ENCODE measurements at places on chromosomes 6 and 20. TPM values are rescaled to one million over a fixed set of nuclear protein-coding genes. Genes with fewer than 3 reads are reported as not detected.

SOX18 gene
- not detected for total RNA-seq

DNA sequence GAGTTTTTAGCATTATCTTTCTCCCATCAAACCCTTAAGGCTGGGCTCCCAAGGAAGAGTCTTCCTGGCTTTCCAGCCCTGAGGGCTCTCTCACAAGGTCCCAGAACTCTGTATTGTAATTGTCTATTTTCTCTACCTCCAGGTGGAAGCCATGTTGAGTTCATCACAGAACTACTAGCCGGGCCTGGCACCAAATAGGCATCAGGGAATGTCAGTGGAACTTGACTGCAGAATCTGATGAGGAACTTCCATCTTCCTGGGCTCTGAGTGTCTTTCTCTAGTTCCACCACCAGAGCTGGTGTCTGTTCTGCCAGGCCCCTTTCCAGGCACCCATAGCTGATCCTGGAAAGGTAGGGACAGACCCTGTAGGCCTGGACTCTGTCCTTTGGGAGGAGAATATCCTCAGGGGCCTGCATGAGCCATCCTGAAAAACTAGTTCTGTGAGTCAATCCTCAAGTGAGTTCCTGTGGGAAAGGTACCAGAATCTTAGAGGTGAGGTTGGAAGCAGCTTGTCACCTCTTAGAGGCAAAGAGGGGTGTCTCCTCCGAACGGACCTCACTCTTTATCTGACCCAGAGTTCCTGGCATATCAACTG is 11.1 kb upstream of the TOP1 start:
- DNase-seq, result peak; percentile 67

GRCh38 chr20:41175727-41176330 is 38.5 kb downstream of the PLCG1 start:
- DNase-seq, result no peak

- no peak for DNase-seq
Measured at GRCh38 chr6:69581581-69581980, 215.2 kb downstream of the LMBRD1 start.

- no peak for DNase-seq
Measured at GRCh38 chr20:58407966-58408557, 19.0 kb downstream of the VAPB start.

- no peak for DNase-seq
Measured at GRCh38 chr6:149903938-149904611, 6.2 kb upstream of the RAET1E start.

DNA sequence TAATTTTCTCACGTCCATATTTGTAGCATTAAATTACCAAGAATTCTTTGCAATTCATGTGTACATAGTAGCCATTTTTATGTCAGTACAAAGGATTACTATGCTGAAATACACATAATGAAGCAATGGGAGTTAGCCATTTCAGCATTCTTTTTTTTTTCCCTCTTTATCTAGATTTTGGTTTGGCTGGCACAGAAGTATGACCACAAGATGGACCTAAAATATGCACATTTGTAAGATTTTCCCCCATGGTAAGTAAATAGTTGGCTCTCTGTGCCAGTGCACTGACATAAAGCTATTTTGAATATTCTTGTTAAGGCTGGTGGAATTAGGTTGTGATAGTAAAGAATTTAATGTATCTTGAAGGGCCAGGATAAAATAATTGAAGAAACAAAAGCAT is 486.1 kb upstream of the BTBD3 start:
- DNase-seq, result no peak

FNDC11 gene
- 0.78 TPM for total RNA-seq

DNA sequence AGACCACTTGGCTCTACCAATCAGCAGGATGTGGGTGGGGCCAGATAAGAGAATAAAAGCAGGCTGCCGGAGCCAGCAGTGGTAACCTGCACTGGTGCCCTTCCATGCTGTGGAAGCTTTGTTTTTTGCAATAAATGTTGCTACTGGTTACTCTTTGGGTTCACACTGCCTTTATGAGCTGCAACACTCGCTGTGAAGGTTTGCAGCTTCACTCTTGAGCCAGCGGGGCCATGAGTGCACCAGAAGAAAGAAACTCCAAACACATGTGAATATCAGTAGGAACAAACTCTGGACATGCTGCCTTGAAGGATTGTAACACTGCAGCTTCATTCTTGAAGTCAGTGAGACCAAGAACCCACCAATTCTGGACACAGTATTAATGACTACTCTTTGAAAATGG is 89.9 kb upstream of the MBOAT1 start:
- DNase-seq, result no peak

RBM24 gene
- total RNA-seq, result 1.4 TPM

GRCh38 chr20:44247586-44248409 is 690 bp downstream of the GDAP1L1 start:
- no peak for DNase-seq

DNA sequence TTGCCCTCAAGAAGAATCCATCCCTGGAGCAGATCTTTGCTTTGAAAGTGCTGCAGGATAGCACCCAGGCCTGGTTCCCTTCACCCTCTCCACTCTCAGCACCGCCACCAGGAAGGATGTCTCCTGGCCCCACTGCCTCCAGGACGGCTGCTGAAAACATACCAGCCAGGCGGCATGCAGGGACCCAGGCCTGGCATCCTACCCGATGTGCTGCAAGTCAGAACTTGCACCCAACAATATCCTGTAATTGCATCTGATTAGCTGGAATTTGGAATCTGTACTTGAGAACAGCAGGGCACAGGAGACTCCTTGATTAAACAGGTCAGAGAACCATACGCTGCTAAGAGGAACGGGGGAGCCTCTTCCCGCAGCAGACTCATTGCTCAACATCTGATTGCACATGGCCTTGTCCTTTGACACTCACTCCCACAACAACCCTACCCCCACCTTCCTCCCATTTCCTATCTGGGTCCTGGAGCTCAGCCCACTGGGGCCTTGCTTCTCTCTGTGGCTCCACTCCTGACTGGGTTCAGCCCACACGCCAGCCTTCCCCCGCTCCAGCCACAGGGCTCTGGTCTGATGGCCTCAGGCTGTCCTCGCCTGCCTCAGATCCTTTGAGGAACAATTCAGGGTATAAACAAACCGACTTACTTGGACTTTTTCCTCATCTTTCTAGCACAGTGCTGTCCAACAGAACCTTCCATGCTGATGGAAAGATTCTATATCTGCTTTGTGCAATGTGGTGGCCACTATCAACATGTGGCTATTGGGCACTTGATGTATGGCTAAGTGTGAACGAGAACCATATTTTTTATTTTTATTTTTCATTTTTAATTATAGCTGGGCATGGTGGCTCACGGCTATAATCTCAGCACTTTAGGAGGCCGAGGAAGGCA is 78.0 kb downstream of the FGD2 start:
- DNase-seq, result peak; percentile 77

DNA sequence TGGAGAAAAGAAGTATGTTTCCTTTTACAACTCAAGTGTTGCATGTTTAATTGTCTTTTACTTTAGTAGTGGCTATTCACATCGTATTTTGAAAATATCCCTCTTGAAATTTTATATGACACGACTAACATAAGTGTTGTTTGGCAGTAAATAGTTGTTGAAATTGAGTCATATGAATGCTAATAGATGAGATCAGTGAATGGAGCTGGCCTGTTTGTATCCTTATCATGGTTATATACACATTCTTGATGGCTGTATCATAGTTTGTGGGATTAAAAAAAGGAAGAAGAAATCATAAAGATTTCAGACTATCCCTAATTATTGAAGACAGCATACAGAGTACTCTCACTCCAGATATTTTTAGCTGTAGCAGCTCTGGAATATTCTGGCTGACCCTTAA is 8.2 kb upstream of the RAE1 start:
- peak; percentile 38 for DNase-seq

- DNase-seq, result no peak
Measured at GRCh38 chr6:127938701-127939100, 37.8 kb upstream of the THEMIS start.

GRCh38 chr6:156344491-156344890 is 432.7 kb upstream of the ARID1B start:
- no peak for DNase-seq

FRMD1 gene
- total RNA-seq, result not detected

DNA sequence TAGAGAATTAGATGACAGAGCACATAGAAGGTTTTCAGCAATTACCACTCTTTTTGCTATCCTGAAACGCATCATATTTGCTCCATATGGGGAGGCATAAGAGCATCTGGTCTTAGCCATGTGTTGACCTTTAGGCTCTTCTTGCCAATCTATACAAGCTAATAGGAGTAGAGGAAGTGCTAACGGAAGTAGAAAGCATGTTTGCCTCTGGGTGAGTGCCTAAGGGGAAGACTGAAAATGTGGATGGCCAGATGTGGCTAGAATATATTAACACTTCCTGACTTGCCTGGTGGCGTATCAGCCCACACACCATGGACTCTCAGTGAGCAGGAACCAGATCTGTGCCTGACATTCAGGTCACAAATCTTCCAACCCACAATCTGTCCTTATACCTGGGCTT is 136.3 kb downstream of the LRRC1 start:
- no peak for DNase-seq

GRCh38 chr6:152379423-152379822 is 257.7 kb downstream of the SYNE1 start:
- no peak for DNase-seq

PRDM13 gene
- not detected for total RNA-seq

GRCh38 chr6:63553208-63553607 is 19.1 kb upstream of the LOC128125822 start:
- DNase-seq, result no peak

DNA sequence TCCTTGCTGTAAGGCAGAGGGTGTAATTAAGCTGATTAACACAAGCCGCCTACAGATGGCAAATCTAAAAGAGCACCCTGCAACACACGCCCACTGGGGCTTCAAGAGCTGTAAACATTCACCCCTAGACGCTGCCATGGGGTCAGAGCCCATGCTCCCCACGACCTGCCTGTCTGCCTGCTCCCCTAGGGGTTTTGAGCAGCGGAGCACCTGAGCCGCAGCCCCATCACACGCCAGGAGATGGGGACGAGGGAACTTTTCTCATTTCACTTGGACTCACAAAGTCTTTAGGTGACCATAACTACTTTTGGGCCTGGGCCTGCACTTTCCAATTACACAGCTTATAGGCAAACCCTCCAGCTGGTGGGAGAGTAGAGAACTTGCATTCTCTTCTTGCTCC is 99.0 kb upstream of the SOX4 start:
- DNase-seq, result no peak

DNA sequence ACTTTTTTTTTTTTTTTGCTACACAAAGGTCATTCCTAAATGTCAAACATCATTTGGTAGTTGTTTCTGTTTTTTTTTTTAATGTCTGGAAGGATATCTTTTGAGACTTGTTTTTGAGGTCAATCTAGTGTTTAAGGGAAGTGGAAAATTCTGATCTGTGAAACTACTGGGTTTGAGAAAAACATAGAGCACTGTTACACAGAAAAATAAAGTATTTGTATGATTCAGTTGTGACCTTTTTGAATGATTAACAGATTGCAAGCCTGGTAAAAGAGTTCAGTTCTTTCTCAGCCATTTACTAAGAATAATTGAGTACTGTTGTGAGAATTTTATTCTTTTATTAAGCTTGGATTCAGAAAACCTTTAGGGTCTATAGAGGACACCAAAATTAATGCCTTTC is 276.7 kb downstream of the ADGRB3 start:
- no peak for DNase-seq

GRCh38 chr20:19995220-19995863 is 21.8 kb upstream of the NAA20 start:
- DNase-seq, result no peak

DNA sequence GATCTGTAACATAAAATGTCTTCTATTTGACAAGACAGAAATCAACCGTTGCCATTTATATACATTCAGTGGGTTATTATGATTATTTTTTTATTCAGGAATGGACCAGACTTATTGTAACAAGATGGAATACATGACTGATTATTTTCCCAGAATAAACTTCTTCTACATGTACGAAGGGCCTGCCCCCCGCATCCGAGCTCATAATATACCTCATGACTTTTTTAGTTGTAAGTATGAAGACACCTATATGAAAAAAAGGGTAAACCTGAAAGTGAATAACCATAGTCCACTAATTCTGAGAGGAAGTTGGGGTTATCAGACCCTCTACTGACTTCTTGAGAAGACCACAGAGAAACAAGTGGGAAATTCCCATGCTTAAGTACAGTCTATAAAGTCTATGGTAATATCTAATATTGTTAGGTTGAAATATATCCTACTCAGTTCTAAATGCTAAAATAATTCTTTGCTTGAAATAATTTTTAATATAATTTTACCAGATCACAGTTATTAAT is 15.9 kb downstream of the OR2A4 start:
- DNase-seq, result no peak

FKBP1C gene
- total RNA-seq, result 3.1 TPM

- no peak for DNase-seq
Measured at GRCh38 chr20:19644085-19644484, 114.0 kb upstream of the RIN2 start.

DNA sequence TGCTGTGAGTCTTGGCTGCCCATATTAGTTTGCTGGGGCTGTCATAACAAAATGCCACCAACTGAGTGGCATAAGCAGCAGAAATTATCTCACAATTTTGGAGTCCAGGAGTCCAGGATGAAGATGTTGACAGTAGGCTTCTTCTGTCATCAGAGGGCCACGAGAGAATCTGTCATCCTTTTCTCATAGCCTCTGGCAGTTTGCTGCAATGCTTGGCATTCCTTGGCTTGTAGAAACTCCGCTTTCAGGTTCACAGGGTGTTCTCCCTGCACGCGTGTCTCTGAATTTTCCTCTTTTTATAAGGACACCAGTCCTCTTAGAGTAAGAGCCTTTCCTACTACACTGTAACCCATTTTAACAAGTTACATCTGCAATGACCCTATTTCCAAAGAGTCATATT is 838.4 kb downstream of the TFAP2A start:
- DNase-seq, result peak; percentile 9

PAK5 gene
- not detected for total RNA-seq

TRAPPC3L gene
- 0.07 TPM for total RNA-seq

GRCh38 chr6:33912195-33912594 is 108.4 kb upstream of the MLN start:
- no peak for DNase-seq

- DNase-seq, result peak; percentile 23
Measured at GRCh38 chr6:106087548-106088325, 1.6 kb downstream of the PRDM1 start.

DACT2 gene
- 0.48 TPM for total RNA-seq

All from foreskin keratinocyte (primary cell).